CD8-positive, alpha-beta memory T cell (primary cell): ENCODE measurements at places on chromosomes 3 and 15. TPM values are rescaled to one million over a fixed set of nuclear protein-coding genes. Genes with fewer than 3 reads are reported as not detected.
A peak's percentile ranks its signal among the peaks of the same experiment; 100 is the strongest.

Gene TGM5
- 0.18 TPM for total RNA-seq

Gene FSIP1
- 0.63 TPM for total RNA-seq

Gene MAP1A
- total RNA-seq = 0.92 TPM

Gene LXN
- total RNA-seq = 4.7 TPM

Gene UTS2B
- total RNA-seq = not detected

Gene TFRC
- total RNA-seq = 687 TPM

Gene CKMT1B
- total RNA-seq = not detected

Gene GATM
- 2.4 TPM for total RNA-seq

Gene CILP
- total RNA-seq = not detected

Gene ALDH1A3
- total RNA-seq = not detected

- peak; percentile 61 for DNase-seq
Observed at GRCh38 chr3:126474498-126475412, 936 bp downstream of the ZXDC start.

GRCh38 chr3:115853104-115853503 lies 229.8 kb downstream of the GAP43 start:
- DNase-seq = no peak

- no peak for DNase-seq
Observed at GRCh38 chr15:85805420-85805819, 10.7 kb upstream of the KLHL25 start.

DNA sequence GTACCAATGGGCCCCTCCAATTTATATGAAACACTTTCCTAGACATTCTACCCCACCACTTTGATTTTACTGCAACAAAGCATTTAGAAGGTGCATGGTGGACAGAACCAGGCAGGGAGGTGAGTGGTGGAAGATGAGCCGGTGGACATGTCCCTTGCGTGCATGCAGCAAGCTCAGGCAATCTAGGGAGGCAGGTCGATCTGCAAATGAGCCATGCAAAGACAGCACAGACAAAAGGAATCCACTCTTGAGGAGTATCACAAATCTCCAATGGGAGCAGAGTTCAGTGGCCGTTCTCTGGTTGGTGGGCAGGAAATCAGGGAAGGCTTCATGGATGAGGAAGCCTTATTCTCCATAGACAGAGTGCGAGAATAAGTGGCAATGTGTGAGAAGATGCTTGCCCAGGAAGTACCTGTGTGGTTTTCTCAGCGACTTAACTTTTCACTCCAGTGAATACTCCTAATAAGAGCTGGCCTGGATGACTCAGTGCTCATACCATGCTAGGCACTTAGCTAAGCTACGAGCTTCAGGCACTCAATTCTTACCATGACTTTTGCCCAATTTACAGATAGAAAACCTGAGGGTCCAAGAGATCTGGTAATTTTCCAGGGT lies 152.5 kb downstream of the FOXP1 start:
- no peak for DNase-seq

GRCh38 chr3:120796976-120797375 lies 54.4 kb downstream of the GTF2E1 start:
- no peak for DNase-seq

- no peak for DNase-seq
Observed at GRCh38 chr15:64152507-64153387, 1.2 kb downstream of the SNX22 start.

- DNase-seq = no peak
Observed at GRCh38 chr3:63450023-63450422, 171.9 kb downstream of the SYNPR start.

- no peak for DNase-seq
Observed at GRCh38 chr15:101091080-101092017, 160.5 kb downstream of the CHSY1 start.

GRCh38 chr15:84781495-84781894 lies 33.1 kb downstream of the ZNF592 start:
- DNase-seq = no peak

DNA sequence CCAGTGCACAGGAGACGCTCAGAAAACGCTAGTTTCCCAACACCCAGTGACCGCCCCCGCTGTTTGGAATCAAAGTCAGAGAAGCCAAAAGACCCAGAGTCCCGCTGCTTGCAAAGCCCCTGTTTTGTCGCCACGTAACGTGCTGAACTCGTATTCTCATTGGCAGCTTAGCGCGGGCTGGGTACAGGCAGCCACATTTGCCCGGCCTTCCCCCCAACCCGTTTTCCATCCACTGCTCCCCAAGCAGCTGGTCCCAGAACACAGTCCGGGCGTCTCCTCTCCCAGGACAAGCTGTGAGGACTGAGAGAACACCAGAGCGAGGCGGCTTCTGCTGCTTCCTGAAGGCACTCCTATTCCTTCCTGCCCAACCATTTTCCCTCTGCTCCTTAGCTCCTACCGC lies 54.8 kb downstream of the RASGRF1 start:
- DNase-seq = no peak

DNA sequence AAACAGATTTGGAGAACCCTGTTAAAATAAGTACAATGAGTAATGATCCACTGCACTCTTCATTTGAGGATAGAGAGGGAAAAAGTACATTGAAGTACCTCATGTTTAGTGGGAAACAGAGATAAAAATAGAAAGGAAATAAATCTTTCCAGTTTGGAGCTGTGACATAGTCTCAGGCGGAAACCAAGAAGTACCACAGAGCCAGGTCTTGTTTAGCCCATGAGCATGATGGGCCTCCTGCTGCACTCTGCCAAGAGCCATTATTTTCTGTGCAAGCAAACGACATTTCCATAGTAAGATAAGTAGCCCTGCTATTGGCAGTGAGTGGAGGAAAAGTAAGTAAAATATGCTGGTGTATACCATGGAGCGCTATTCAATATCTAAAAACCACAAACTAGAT lies 796.1 kb downstream of the TBL1XR1 start:
- no peak for DNase-seq

DNA sequence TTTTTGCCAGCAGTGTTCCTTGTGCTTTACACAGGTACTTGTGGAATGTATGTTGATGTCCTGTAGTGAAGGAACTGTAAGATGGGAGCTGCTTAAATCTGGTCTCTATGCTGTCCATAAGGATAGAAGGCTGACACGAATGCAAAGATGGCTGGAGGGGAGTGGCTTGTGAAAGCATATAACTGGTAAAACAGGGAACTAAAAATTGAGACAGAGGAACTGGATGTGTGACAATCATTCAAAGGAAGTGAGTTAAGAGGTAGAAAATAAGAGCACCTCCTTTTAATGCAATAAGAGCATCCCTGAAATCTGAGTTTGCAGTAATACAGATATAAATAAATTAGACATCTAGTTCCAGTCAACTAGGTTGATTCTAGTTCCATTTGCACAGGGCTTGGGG lies 35.2 kb downstream of the RNF13 start:
- DNase-seq = no peak

- no peak for DNase-seq
Observed at GRCh38 chr3:128238184-128238489, 84.9 kb downstream of the EEFSEC start.

- DNase-seq = no peak
Observed at GRCh38 chr15:76904461-76905012, 603 bp downstream of the SCAPER start.

DNA sequence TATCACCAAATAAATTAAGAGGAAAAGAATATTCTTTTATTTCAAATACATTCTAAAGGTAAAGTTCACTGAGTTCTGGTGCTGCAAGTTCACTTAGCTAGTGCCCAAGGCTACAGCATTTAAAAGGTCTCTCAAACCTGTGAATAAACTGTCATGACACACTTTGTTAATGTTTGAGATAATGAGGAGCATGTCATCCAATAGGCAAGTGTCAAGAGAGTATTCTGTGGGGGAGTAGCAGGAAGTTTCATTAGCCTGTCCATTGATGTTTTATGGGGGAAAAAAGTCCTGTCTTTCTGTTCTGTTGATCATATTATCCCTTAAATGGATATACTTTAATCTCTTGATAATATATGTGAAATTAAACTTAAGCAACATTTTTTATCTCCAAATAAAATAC lies 4.0 kb downstream of the SPESP1 start:
- no peak for DNase-seq

DNA sequence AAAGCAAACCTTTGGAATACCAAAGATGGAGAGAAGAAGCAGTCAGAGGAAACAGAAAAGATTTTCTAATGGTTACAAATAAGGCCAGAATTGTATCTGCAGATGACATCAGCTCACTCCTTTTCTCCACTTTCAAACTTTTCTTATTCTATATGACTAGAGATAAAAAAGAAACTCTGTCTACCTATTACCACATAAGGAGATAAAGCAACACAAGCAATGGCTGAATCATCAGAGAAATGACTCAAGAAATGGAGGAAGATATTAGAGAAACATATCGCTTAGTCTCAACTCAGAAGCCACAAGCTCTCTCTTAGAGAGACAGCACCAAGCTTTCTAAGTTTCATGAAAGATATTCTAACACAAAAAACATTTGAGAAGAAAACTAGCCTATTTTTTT lies 784.0 kb downstream of the ZPLD1 start:
- DNase-seq = no peak

- DNase-seq = no peak
Observed at GRCh38 chr15:62753518-62754221, 288.9 kb upstream of the TPM1 start.

GRCh38 chr15:71192816-71193215 lies 77.5 kb downstream of the THSD4 start:
- DNase-seq = no peak

GRCh38 chr15:32060706-32061105 lies 30.4 kb downstream of the CHRNA7 start:
- DNase-seq = no peak

DNA sequence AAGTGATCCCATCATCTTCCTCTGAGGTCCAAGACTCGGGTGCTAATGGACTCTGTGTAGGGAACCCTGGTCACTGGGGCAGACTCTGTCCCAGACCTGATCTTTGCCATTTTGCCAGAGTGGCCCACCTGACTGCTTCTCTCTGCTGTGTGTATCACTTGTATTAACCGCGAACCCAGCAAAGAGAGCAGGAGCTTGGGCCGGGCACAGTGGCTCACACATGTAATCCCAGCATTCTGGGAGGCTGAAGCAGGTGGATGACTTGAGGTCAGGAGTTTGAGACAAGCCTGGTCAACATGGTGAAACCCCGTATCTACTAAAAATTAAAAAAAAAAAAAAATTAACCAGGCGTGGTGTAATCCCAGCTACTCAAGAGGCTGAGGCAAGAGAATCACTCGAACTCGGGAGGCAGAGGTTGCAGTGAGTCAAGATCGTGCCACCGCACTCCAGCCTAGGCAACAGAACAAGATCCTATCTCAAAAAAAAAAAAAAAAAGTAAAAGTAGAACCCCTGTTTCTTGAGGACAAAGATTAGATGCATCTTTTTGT lies 32.9 kb upstream of the CYP11A1 start:
- no peak for DNase-seq

DNA sequence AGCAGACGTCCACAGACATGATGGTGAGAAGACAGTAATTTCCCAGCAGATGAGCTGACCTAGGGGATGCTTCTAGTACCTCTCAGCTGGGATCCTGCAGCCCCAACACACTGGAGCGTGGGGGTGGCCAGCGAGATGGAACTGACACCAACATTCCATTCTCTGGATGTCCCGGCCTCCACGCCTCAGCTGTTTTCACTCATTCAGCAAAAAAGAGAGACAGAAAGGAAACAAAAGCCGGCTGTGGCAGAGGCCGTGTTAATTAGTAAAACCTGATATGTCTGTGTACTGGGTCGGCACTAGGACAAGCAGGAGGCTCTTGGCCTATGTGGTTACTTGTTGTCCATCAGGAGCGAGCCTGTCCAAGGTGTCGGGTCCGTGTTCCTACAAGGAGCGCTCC lies 82.6 kb upstream of the MYZAP start:
- no peak for DNase-seq

- DNase-seq = no peak
Observed at GRCh38 chr15:88881775-88882174, 13.6 kb downstream of the HAPLN3 start.

DNA sequence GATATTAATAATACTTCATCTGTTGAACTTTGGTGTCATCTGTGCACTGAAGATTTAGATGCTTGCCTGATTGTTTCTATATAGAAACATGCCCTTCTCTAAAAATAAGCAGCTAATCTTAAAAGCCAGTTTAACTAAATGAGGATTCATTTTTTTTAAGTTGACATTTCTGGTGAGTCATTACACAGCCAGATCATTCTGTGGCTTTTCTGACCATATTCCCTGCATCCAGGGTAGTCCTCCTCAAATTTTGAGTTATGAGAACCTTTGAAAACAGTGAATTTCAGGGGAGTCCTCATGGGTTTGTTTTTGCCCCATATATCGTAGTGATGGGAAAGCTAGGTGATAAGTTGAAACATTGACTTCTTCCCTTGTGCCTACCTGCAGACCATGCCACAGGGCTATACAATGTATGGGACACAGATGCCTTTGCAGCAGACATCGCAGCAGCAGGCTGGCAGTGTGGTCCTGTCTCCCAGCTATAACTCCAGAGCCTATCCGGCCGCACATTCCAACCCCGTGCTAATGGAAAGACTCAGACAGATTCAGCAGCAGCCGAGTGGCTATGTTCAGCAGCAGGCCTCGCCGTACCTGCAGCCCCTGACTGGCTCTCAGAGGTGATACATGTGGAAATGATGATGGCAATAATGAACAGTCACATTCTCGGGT lies 26.5 kb upstream of the P2RY12 start:
- DNase-seq = no peak

DNA sequence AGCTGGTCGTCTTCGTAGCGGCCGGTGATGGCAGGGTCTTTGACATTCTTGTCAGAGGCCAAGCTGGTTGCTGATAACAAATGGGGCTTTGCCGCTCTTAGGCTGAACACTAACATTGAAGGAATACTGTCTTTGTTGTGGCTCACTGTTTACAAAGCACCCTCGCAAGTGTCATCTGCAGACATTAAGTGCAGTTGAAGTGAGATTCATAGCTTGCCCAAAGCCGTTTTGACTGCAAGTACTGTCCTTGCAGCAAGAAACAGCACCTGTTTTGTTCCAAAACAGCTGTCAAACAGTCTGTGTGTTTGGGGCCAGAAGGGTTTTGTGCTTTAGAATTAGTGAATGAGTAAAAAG lies 568 bp downstream of the SENP2 start:
- no peak for DNase-seq

- no peak for DNase-seq
Observed at GRCh38 chr3:187694801-187695200, 7.6 kb downstream of the RTP2 start.

- DNase-seq = no peak
Observed at GRCh38 chr3:184008161-184008560, 9.5 kb downstream of the ABCC5 start.

DNA sequence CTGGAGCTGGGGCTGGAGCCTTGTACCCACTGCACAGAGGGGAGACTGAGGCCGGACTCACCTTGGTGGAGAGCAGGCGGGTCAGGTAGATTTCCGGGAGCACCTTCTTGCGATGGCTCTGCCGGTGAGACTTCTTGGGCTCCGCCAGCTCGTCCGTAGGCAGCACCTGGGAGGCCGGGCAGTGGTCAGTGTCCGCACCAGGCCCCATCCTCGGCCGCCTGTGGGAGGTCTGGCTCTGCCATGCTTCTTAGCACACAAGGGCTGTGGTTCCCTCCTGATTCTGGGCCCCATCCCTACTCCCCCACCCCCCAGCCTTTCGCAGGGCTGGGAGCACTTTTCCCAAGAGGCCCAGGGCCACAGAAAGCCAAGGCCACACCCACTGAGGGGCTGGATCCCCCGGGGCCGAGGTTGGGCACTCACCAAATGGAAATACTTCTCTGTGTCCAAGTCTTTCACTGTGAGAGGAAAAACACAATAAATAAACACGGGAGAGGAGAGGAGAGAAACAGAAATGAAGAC lies 17.4 kb downstream of the H1-8 start:
- DNase-seq = no peak

GRCh38 chr3:36792342-36792741 lies 28.0 kb upstream of the DCLK3 start:
- DNase-seq = no peak
